Large intestine (tissue), 12 donors: ENCODE measurements at places on chromosomes 5 and 9. TPM values are rescaled to one million over a fixed set of nuclear protein-coding genes. Genes with fewer than 3 reads are reported as not detected.

PKN3 gene
- 5.5 TPM for polyA plus RNA-seq

- DNase-seq = no peak
Observed at GRCh38 chr5:117380316-117380715, 805.7 kb upstream of the SEMA6A start.

GRCh38 chr5:55593115-55593472 is 58.3 kb upstream of the PLPP1 start:
- no peak for DNase-seq

DNA sequence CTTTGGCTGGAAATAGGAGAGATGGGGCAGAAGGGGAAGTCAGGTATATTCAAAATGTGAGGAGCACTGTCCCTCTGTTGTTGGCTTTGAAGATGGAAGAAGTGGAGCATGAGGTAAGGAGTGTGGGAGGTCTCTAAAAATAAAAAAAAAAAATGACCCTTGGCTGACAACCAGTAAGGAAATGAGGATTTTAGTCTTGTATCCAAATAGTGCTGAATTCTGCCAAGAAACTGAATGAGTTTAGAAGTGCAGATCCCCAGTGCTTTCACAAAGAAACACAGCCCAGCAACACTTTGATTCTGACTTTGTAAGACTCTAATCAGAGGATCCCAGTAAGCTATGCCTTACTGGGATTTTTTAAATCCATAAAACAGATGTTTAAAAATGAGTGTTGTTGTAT is 367.9 kb downstream of the CYLC2 start:
- no peak for DNase-seq

- DNase-seq = no peak
Observed at GRCh38 chr9:463455-464171, 248.9 kb downstream of the DOCK8 start.
